ENCODE measurements at places on chromosomes 5 and 9. TPM values are rescaled to one million over a fixed set of nuclear protein-coding genes. Genes with fewer than 3 reads are reported as not detected.

- no peak for DNase-seq
Measured at GRCh38 chr9:5095795-5096194, 89.6 kb downstream of the INSL6 start.

DNA sequence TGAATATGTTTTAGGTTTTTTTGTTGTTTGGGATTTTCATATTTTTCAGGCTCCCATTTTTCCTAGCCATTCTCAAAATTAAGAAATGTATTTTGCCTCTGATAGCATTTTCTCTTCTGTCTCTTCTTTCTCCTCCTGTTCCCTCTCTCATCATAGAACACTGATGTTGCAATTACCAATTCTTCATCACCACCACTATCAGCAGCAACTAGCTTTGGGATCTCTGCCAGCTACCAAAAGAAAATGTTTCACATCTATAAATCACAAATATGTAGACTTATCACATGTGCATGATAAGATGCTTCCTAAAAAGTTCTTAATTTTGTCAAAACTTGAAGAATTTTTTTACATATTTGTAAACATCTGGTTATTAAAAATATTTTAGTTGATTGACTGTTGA is 887.1 kb downstream of the MAT2B start:
- DNase-seq, result no peak

DNA sequence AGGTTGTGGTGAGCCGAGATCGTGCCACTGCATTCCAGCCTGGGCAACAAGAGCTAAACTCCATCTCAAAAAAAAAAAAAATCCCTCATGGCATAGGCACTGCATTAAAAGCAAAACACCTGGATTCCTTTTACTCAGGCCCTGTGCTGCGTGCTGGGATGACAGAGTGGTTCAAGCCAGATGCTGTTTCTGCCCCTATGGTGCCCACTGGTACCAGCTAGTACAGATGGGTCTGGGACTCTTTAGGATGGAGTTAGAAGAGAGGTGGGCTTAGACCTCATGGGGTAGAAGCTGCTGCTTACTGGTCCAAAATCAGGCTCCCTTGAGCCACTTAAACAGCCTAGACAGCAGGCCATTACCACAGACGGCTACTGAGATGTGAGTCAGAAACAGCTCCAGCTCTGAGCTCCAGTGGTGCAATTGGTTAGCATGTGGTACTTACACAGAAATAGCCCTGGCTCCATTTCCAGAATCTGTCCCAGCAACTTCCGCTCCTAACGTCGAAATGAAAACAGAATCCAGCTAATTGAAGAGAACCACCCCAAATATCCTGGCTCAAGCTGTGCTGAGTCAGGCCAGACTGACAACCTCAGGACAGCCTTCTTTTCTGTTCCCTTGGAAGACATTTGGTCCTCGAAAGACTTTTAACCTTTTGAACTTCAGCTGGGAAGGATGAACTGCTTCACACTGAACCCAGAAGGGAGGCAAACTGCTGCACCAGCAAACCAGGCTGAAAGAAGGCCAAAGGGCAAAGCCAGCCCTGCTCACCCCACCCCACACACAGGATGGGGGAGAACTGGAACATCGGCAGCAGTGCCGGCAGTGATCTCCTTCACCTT is 15.5 kb downstream of the C5orf15 start:
- peak; percentile 86 for DNase-seq

Gene ECM2
- polyA plus RNA-seq, result 49.7 TPM

- no peak for DNase-seq
Measured at GRCh38 chr9:86649913-86650312, 295.7 kb upstream of the TUT7 start.

Gene LMX1B
- 0.28 TPM for polyA plus RNA-seq

Gene NFIL3
- polyA plus RNA-seq, result 41.5 TPM

Gene AGXT2
- 0.18 TPM for polyA plus RNA-seq

Measured in left lung (tissue), 14 donors.